ENCODE measurements at places on chromosomes 13 and 19.

DNA sequence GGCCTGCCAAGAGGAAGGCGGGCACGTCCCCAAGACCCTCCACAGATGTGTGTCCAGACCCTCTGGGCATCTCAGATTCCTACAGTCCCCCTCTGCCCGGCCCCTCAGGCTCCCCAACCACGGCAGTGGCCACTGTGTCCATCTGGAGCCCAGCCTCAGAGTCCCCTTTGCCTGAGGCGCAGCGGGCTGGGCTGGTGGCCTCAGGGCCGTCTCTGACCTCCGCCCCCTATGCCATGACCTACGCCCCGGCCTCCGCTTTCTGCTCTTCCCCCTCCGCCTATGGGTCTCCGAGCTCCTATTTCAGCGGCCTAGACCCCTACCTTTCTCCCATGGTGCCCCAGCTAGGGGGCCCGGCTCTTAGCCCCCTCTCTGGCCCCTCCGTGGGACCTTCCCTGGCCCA lies 17.7 kb downstream of the CRX start:
- no peak for DNase-seq

- DNase-seq, result no peak
Measured at GRCh38 chr19:6223461-6224307, 56.1 kb downstream of the MLLT1 start.

DNA sequence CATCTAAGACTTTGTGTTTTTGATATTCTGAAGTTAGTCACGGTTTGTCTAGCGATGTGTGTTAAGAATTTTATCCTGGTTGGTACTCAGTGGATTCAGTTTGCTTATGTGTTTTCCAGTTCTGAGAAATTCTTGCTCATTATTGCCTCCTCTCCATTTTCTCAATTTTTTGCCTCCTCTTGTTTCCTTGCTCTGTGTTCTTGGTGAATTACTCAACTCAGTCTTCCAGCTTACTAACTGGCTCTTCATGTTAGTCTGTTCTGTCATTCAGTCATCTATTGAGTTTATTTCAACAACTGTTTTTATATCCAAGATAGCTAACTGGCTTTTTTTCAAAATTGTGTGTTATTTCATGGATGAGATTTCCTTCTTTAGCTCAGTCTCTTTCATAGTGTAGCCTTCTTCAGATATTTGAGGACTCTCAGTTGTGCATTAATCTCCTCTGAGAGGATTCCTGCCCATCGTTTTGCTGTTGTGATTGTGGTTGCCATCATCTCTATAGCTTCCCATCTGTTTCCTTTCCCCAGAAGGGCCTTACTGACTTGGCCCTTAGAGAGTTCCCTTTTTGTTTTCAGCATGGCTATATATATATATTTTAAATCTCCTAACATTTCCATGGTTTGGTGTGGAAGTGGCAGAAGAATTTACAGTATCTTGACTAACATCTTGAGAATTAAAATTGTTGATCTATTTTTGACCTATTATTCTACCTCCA lies 6.2 kb downstream of the SETDB2 start:
- DNase-seq, result no peak

DNA sequence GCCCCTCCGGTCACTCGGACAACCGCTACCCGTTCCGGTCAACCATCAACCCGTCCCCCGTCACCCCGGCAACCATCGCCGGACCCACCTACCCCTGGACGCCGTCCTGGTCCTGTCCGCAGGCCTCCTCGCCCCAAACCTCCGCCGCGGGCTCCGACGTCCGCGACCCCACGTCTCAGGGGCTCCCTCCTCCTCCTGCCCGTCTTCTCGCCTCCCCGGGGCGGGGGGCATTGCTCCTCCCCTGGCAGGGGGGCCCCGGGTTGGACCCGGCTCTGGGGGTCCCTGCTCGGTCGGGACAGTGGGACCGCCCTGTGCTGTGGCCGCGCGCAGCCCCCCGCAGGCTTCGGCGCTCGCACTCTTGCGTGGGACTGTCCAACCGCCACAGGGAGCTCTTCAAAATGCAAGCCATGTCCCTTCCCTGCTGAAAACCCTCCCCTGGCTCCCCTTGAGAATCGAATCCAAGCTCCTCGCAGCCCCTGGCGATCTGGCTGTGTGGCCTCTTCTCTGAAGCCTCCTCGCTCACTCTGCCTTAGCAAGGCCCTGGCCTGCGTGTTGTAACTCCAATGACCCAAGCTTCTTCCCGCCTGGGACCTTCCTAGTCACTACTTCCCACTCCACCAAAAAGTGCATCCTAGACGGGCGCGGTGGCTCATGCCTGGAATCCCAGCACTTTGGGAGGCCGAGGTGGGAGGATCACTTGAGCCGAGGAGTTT lies 8.4 kb downstream of the EPHX3 start:
- DNase-seq, result no peak
